ENCODE measurements at places on chromosomes 1 and 21. TPM values are rescaled to one million over a fixed set of nuclear protein-coding genes. Genes with fewer than 3 reads are reported as not detected.

CHI3L1 gene
- not detected for total RNA-seq

- no peak overlapping the region for H3K27ac ChIP-seq
- H3K4me3 ChIP-seq, result no peak overlapping the region
- no peaks in the 10 kb centered on the region for H3K36me3 ChIP-seq
- no peak for DNase-seq
These were observed 478.1 kb upstream of the NR5A2 start for GRCh38 chr1:199549421-199549820.

CFH gene
- 252 TPM for total RNA-seq

OR10Z1 gene
- not detected for total RNA-seq

PLA2G2F gene
- total RNA-seq, result not detected

DNA sequence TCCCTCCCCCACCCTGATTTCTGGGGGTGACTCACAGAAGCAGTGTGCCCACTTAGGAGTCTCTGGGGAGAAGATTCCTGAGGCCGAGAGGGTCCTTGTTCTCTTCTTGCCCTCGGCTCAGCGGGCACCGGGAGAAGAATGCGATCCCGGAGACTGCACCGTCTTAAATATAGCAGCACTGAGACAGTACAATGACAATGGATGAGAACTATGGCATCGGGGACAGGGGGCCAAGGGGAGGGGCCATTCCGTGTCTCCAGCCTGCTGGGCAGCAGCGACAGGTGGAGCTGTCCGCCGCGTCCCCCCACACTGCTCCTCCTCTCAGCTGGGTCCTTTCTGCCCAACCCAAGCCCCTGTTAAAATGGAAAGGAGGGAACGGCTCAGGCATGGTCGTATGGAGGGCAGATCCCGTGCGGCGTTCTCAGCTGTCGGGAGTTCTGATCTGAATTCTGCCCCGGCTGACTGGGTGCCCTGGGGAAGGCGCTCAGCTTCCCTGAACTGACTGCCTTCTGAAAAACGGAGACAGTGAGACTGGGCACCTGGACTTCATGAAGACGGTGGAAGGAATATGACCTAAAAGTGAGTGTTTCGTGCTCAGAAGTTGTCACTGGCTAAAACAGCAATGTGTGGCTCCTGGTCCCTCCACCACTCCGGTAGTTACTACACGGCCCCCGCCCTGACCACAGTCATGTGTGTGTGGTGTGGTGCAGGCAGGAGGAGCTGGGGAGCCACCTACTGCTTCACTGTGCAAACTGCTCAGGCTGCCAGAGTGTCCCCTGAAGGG is at the start of gene MYOM3:
Gene MYOM3, minus strand, starts transcription at position 140 of the 784 bp plus-strand sequence. CDS start 3,499 bp downstream, outside the sequence.
- H3K4me3 ChIP-seq, result no peak within 1 kb of the TSS
- H3K36me3 ChIP-seq, result no peaks in the 10 kb centered on the region
- no peak within 1 kb of the TSS for H3K27ac ChIP-seq

DNA sequence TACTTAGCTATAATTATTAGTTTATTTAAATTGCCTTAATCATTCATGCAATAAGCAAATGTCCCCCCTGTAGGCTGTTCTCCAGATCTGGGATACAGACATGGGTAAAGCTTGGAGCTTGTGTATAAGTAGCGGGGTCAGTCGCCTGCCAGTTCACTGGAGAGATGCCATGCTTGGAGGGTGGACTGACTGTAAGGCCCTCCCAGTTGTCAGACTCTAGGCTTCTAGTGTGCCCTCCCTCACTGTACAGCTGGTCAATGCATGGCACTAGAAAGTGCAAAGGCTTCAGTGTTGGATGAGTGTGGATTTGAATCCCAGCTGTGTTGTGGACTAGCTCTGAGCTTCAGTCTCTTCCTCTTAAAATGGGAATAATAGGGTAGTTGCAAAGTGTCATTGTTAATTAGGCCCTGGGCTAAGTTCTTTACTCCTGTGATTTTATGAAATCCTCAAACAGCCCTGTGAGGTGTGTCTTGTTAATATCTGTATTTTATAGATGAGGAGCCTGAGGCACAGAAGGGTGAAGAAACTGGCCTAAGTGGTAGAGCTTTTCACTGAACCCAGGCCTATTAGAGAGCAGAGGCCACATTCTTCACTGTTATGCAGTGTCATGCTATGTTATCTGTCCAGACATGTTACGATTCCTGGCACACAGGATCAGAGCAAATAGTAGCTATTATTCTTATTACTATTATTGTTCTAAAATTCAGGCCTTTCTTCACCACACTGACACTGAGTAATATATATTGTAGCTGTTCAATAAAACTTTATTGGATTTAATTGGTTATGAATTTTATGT is 85.9 kb downstream of the ROR1 start:
- no peak for DNase-seq
- H3K4me3 ChIP-seq, result no peak overlapping the region
- peaks cover 2% of the 10 kb centered on the region for H3K4me1 ChIP-seq
- H3K27me3 ChIP-seq, result no peaks in the 10 kb centered on the region
- no peak overlapping the region for H3K27ac ChIP-seq
